Activated CD4-positive, CD25-positive, alpha-beta regulatory T cell treated with anti-CD3 and anti-CD28 coated beads, Interleukin-2, amount 50 U/mL, for 16 hours (primary cell): ENCODE measurements at places on chromosomes 5 and 9.

DNA sequence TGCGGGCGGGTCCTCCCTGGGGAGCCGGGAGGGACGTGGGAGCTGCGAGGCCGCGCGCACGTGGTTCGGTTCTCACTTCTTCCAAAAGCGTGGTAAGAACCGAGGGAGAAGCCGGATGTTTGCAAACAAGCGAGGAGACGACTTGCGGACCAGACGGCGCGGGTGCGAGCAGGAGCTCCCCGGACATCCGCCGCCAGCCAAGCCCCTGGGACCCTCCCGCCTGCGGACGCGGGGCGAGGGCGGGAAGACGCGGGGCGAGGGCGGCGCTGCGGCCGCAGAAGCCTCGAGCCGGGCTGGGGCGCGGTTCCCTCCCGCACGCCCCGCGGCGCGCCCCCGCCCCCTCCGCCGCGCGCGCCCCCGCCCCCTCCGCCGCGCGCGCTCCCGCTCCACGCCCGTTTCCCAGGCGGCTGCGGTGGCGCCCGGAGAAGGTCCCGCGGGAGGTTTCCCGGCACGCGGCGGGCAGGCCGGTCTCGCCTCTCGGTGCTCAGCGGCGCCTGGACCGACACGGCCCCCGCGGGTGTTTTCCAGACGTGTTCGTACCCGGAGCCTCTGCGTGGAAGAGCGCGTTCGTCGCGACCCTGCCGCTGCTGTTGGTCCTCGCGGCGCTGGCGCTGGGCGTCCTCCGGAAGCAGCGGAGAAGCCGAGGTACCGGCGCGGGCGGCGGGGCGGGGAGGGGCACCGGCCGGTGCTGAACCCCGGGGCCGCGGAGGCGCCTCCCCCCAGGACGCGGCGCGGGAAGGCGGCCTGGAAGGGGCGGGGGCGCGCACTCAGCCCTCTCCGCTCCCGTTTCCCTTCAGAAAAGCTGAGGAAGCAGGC, 12.8 kb downstream of the BTNL9 start:
- DNase-seq = no peak

DNA sequence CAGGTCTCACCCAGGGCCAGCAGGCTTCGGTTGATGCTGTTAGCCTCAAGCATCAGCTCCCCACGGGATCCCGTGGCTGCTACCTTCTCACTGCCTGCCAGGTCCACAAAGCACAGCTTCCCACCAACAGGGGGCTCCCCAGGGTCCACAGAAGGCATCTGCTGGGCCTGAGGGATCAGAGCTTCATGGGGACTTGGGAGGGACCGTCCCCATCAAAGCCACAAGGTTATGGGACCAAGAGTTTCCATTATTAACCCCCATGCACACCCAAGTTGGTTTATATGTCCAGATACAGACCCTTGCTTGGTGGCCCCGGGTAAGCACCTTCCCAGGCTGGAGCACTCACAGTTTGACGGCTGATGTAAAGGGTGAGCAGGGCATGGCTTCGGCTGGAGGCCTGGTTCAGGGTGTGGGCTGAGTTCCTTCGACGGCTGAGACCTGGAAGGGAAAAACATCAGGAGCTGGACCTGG, 3.0 kb downstream of the KIF12 start:
- no peak for DNase-seq

DNA sequence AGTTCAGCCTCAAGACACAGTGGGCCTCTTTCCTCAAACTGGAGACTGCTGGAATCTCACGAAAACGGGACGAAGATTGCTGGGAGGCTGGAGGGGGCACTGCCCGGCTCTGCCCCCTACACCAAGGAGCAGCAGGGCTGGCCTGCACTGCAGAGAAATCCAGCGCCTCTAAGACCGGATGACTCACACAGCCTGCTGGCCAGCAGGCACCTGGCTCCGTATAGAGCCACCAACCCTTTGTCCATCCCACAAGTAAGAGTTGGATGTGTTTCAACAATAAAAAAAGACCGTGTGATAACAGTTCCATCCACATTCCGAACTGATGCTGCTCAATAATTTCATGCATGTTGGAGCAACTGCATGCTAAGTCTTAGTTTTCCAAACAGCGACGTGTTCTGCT, 11.5 kb downstream of the CCDC127 start:
- DNase-seq = no peak

DNA sequence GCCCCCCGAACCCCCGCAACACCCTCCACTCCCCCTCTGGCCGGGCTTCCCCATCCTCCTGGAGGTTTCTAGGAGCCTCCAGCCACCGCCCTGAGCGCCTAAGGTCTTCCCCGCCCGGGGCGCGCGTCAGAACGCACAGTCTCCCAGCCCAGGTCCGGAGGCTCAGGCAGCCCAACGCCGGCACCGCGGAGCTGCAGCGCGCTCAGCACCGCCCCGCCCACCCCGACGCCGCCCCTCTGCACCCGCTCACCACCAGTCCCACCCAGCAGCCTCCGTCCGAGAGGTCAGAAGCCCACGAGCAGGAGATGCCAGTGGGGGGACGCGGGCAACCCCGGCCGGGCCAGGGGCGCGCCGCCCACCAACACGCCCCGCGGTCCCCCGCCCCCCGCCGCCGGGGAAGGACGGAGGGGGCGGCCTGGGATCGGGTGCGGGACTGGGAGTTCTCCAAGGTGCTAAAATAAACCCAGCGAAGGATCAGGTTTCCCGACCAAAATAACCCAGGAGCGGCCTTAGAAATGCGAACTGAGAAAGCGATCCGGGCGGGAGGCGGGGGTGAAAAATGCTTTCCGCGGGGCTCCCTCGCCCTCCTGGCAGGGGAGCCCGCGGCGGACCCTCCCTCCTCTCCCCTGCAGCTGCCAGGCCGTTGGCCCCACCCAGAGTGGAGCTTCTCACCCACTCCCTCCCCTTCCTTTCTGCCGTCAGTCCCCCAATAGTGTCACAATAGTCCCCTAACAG, 6.5 kb upstream of the FAM78A start:
- no peak for DNase-seq
